Left ventricle myocardium inferior (tissue), 1 donor: ENCODE measurements at places on chromosomes 13 and 19.

- DNase-seq: no peak
These were observed 161.9 kb upstream of the PCDH9 start for GRCh38 chr13:67392014-67392413.

- DNase-seq: no peak
These were observed 10.4 kb upstream of the KLK15 start for GRCh38 chr19:50843701-50844221.

- DNase-seq: no peak
These were observed 73.2 kb downstream of the DIAPH3 start for GRCh38 chr13:60090574-60090973.

DNA sequence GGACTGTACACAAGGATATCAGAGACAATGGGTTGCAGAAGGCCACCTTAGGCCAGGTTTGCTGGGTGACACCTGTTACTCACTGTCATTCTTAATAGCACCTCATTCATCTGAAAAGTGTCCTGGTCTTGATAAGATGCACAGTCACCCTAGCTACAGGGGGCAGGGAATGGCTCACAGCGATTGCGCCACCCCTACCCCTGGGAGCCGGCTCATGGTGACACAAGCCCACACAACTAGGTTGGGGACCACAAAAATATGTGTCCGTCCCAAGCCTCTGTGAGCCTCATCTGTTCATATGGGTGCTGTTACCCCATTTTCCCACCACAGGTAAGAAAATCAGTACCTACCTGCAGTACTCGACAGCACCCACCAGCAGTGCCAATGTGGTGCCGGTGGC lies 23.4 kb downstream of the MED26 start:
- DNase-seq: no peak

DNA sequence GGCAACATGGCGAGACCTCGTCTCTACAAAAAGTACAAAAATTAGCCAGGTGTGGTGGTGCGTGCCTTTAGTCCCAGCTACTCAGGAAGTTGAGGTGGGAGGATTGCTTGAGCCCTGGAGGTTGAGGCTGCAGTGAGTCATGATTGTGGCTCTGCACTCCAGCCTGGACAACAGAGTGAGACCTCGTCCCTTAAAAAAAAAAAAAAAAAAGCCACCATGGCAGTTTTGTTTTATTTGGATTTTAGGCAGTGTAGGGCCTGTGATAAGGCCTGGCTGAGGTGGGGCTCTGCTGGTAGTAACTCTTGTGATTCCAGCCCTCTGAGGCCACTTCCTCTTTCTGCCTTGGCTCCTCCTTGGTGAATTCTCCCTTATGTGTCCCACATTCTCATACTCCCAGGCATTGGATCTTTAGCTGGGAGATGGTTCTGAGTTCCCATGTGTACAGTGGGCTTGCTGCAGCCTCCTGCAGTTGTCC lies 39.2 kb downstream of the GATAD2A start:
- no peak for DNase-seq

- DNase-seq: no peak
These were observed 73.7 kb upstream of the IPO5 start for GRCh38 chr13:97879646-97880310.

DNA sequence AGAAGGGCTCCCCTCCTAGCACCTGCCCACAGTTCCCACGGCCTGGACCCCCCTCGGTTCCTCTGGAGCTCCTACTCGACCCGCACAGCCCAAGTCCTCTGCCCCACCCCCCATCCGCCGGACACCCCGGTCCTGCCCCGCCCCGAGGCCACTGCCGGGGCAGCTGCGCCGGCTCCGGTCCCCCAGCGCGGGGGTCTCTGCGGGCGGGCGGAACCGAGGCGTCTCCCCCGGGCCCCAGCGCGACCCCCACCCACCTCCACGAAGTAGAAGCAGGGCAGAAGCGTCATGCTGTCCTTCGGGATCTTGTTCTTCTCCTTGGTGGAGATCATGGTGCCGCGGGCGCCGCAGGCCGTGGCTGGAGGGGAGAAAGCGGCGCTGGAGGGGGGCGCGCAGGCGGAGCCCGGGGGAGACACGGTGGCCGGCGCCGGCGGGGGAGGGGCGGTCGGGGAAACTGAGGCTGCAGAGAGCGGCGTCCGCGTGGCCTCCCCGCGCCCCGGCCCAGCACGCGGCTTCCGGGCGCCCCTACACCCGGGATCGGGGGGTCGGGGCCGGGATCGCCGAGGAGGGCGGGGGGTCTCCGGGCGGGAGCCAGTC lies 427 bp downstream of the PLPPR3 start:
- no peak for DNase-seq

DNA sequence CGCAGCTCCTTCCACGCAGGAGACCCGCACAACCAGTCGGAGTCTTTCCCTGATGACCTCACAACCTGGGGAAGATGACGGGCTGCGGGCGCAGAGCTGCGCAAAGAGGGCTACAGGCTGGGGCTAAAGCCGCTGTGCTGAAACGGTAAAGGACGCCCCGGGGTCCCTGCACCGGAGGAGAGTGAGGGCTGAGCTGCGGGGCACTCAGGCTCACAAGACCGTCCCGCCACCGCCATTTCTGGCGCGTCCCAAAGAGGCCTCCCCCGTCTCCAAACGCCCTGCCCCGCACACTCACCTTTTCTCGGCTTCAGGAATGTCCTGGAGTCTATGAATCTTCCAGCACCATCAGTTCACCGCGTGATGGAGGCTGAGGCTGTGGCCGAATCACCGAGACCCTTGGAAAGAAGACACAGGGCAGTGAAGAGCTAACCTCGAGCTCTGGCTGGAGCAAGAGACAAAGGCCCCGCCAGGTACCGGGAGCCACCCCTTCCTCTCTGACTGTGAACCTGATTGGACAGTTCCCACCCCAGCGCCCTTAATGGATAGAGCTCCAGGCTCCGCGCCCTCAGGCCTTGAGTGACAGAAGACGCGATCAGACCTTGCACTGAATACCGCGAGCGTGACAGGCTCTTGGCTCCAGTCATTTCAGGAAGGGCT lies 41.8 kb upstream of the ZNF429 start:
- peak; percentile 42 for DNase-seq

DNA sequence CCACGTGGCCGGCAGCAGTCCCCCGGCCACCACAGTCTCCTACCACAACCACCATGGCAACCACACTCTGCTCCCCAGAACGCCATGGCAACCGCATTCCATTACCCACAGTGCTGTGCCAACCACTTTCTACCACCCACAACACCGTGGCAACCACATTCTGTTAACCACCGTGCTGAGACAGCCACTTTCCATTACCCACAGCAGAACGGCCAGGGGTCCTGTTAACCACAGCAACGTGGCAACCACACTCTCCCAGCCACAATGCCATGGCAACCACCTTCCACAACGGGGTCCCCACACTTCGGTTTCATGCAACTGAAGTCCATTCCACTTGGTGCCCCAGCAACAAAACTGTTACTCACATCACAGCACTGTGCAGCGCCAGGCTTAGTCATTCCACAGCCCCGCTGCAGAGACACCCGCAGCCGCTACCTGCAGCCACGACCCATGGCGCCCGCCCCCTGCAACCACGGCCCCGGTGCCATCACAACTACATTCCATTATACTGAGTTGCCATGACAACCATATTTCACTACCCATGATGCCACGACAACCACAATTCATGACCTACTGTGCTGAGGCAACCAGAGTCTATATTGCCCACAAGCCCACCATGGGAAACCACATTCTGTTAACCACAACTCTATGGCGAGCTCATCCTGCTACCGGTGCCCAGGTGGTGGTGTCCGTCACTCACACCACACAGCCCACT lies 10.0 kb downstream of the DPF1 start:
- DNase-seq: no peak

DNA sequence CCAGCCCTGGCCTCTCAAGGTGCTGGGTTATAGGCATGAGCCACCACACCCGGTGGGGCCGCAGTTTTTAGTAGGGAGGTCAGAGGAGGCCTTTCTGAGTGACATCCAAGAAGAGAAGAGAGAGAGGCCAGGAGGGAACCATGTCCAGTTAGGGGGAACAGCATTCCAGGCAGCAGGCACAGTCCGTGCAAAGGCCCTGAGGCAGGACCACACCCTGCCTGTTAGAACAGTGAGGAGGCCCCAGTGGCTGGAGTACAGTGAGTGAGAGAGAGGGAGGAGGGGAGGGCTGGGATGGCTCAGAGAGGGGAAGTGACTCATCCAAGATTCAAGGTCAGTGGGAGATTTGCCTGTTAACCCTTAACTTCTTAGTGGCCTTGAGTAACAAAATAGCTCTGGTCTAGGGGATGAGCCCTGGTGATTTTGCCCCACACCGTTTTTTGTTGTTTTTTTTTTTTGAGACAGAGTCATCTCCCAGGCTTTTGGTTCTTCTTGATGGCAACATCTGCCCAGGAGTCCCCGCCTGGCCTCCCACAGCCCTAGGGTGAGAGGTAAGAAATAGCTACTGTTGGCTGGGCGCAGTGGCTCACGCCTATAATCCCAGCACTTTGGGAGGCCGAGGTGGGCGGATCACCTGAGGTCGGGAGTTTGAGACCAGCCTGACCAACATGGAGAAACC lies 2.7 kb upstream of the PLIN3 start:
- no peak for DNase-seq

- no peak for DNase-seq
These were observed 17.5 kb downstream of the ATCAY start for GRCh38 chr19:3897936-3898335.

DNA sequence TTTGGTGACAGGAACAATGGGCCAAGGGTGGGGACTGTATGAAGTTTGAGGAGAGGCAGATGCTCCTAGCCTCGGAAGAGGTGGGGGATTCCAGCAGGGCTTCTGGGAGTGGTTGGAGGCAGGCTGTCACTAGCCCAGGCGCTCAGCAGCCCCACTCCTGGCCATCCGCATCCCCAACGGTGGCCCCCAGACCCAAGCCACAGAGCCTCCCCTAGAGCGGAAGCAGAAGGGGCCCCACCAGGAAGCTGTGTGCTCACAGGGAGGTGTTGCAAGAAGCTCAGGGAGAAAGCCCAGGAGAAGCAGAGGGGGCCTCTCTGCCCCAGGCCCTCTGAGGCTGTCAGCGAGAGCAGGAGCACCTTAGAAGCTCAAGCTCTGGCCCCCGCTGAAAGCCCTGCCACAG lies 8.3 kb downstream of the PRAM1 start:
- DNase-seq: no peak

DNA sequence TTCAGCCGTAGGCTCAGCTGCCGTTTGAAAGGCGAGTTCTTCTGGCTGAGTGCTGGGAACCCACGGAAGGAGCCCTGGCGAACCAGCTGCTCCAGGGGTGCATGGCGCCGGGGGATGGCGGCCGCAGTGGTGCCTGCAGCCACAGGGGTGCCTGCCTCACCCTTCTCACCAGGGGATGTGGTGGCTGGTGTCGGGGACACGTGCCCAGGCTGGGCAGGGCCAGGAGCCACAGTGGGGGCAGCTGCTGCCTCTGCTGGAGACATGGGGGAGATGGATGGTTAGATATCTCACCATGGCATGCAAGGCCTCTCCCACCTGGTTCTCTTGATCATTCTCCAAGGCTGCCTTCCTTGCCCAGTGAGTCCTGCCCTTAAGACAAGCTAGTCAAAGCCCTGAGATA lies 17.1 kb downstream of the NUMBL start:
- DNase-seq: no peak

GRCh38 chr19:743168-743687 lies 7.7 kb upstream of the MISP start:
- peak; percentile 38 for DNase-seq

DNA sequence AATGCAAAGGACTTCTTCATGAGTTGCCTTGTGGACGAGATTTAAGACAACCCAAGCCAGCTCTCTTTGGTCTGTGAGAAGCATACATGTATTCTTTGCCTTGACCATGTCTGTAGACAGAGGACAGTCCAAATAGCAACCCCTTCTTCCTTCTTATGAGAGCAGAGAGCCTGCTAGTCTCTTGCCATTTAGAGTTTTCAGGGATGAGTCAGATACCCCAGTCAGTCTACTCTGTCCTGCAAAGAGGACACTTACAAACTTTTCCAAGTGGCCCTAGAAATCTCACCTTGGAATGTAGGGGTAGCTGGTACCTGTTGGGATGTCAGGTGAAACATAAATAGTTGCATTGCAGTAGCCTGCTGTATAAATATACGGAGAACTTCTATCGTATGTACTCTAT lies 36.7 kb downstream of the DNAJC3 start:
- DNase-seq: no peak

GRCh38 chr13:76813891-76814290 lies 72.3 kb downstream of the KCTD12 start:
- DNase-seq: no peak

- DNase-seq: no peak
These were observed 64.4 kb downstream of the RASA3 start for GRCh38 chr13:114067886-114068651.
